ENCODE measurements at places on chromosomes 11 and 22.
A peak's percentile ranks its signal among the peaks of the same experiment; 100 is the strongest.

- DNase-seq: no peak
Measured at GRCh38 chr22:43289531-43289963, 53.6 kb downstream of the SCUBE1 start.

- DNase-seq: no peak
Measured at GRCh38 chr22:38284042-38284402, 11.2 kb upstream of the TMEM184B start.

GRCh38 chr11:45025716-45026492 lies 75.2 kb upstream of the TP53I11 start:
- DNase-seq: no peak

DNA sequence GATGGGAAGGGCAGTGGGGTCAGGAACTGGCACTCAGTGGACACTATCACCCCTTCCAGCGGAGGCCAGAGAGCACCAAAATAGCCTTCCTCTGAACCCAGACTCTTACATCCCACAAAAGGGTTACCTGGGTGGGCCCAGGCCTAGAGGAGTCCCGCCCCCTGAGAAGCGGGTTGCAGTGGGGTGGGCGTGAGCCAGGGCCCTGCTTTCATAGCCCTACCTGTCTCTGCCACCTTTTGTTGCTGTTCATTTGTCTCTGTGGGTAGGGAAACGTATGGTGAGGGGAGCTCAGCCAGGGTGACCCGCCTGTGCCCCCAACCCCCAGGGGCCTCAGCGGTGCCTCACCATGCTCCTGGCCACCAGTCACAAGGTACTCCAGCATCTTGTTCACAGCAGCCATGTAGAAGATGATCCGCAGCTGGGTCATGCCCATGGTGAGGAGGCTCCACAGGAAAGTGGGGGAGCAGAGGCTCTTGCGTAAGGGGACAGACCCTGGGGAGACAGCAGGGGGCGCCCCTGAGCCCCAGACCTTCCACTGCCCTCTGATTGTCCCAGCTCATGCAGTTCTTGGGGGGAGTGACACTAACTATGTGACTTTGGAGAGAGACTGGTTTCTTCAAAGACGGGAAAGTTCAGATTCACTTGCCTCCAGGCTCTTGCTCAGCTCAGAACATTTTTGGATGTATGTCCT lies 24.0 kb downstream of the SLC43A1 start:
- peak; percentile 27 for DNase-seq

GRCh38 chr22:45904236-45904635 lies 72.7 kb downstream of the WNT7B start:
- no peak for DNase-seq

DNA sequence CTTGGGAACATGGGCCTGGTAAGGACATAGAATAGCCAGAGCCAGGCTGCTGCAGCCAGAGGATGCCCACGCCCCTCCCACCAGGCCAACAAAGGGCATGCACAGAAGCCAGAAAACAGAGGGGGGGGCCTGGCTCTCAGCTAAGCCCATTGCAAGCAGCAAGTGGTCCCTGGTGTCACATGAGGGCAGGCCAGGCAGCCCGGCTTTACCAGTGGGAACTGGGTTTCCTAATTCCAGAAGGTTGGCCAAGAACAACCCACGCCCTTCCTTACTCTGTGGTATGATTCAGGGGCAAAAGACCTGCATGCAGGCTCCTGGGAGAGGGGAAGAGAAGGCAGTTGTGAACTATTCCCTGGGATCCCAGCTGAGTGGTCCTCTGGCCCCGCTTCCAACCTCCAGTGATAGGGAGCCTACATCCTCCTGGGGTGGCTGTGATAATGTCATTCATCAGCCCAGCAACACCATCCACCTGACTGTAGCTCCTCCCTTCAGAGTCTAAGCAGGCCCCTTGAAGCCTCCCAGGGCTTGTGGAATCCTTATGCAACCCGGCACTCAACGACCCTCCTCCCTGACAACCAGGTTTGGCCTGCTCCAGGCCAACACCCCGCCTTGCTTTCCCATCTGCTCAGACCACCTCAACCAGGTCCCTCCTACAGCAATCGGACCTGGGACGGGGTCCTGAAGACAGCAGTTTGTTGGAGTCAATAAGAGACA lies 62.1 kb upstream of the LMO1 start:
- no peak for DNase-seq

DNA sequence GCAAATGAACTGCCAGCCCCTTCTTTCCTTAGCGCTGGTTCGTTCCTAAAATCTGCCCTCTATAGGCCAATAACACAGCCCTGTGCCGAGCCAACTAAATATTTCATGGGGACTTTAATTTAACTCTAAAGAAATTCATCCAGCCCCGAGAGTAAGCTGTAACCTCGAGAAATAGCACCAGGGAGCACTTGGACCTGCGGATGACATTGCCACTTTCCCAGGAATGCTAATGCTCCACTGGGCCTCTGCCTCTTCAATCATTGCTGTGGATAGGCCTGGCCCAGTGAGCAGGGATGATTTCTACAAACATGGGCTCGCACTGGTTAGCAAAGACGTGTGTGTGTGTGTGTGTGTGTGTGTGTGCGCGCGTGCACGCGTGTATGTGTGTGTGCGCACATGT lies 95.3 kb upstream of the TBCEL start:
- DNase-seq: no peak

DNA sequence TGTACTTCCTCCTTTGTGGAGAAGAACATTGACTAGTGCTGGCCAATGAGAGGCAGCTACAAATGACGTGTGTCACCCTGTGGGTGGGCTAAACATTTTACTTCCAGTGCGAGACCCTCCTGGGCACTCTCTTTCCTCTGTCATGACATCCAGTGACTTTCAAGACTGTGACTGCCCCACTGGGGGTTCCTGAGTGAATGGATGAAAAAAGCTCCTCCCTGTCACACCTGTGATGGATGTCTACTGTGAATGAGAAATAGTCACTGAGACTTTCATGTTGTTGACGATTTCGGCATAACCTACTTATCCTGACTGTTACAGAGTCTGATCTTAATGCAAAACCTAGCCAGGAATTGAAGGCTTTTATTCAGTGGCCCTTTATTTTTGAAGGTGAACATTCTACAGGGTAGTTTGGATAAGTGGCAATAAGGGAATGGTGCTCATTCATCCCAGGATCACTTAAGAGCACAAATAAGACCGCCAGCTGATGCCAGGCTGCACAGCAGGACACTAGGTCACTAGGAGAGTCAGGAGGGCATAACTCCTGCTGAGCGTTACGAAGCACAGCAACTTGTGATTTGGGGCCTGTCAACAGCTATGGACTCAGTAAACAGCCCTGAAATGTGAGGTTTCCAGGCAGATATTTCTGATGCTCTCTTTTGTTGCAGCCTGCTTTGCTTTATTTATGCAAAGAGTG lies 636.6 kb downstream of the NTM start:
- no peak for DNase-seq

GRCh38 chr11:2122907-2123627 lies 16.1 kb downstream of the IGF2 start:
- DNase-seq: no peak

GRCh38 chr22:26581026-26581425 lies 8.9 kb downstream of the TPST2 start:
- DNase-seq: no peak

DNA sequence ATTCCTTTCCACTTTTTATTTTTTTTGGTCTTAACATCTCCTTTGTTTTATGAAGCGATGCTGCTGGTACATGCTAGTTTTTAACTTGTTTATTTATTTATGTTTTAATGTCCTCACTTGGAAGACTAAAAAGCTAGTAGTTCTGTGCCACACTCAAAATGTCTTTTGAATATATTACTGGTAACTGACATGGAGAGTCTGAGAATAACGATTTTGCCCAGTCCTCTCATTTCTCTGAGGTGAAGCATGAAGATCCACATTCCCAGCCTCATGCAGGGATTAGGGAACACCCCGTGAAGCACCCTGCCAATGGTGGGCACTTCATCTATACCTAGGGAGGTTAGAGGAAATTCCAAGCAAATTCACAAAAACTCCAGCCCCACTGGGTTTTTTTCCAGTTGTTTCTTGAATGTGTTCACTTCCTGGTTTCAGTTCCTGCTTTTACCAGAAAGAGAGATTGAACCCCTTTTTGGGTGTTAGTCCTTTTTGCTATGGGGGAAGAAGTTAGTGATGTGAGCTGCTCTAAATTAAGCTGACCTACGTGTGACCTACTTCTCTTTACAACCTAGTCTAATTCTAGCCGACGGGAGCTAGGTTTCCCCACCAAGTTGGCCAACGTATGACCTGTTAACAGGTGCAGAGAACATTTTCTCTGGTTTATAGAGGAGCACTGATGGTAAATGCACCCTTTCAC lies 106.1 kb downstream of the SLC1A2 start:
- no peak for DNase-seq

DNA sequence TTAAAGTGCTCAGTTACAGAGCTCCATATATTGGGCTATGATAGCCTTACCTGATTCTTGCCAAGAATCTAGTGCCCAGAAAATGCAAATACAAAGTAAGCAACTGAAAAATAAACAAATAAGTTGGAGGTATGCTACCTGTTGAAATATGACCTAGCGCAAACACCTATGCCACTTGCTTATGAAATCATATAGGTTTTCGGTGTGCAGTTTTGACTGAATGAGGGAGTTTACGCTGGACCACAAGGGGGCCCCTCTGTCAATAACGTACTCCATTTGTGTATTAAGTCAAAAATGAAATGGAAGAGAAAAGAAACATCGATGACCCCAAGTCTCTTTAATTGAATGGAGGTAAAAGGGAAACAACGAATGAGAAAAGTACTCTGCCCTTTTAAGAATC lies 84.9 kb upstream of the TRIM77 start:
- no peak for DNase-seq

GRCh38 chr11:94895451-94895850 lies 77.9 kb downstream of the CWC15 start:
- DNase-seq: no peak

- no peak for DNase-seq
Measured at GRCh38 chr22:24502034-24502433, 6.9 kb downstream of the UPB1 start.
